ENCODE measurements at places on chromosomes 4 and X. TPM values are rescaled to one million over a fixed set of nuclear protein-coding genes. Genes with fewer than 3 reads are reported as not detected.

- no peak overlapping the region for H3K27ac ChIP-seq
- DNase-seq: no peak
- H3K27me3 ChIP-seq: no peaks in the 10 kb centered on the region
- no peaks in the 10 kb centered on the region for H3K4me1 ChIP-seq
These were observed 388.7 kb downstream of the ADGRL3 start for GRCh38 chr4:61588621-61589402.

- H3K4me3 ChIP-seq: no peak overlapping the region
- no peaks in the 10 kb centered on the region for H3K27me3 ChIP-seq
- H3K4me1 ChIP-seq: no peaks in the 10 kb centered on the region
- DNase-seq: no peak
- H3K27ac ChIP-seq: no peak overlapping the region
These were observed 26.8 kb upstream of the SPARCL1 start for GRCh38 chr4:87555773-87556619.

- H3K4me1 ChIP-seq: no peaks in the 10 kb centered on the region
- DNase-seq: no peak
- H3K4me3 ChIP-seq: no peak overlapping the region
- H3K27me3 ChIP-seq: no peaks in the 10 kb centered on the region
These were observed 278.4 kb downstream of the CAMK2D start for GRCh38 chr4:113483131-113483530.

Gene CXCL11
- 0.69 TPM for total RNA-seq

Gene EVC2
- total RNA-seq: 6.6 TPM

Gene PDZD4
- 49.2 TPM for total RNA-seq

Gene TMPRSS11B
- total RNA-seq: not detected
